Left ventricle myocardium superior (tissue), 1 donor: ENCODE measurements at places on chromosomes 1 and 21.

GRCh38 chr1:200351425-200351824 lies 58.4 kb downstream of the ZNF281 start:
- DNase-seq, result no peak

- no peak for DNase-seq
These were observed 19.3 kb upstream of the LBR start for GRCh38 chr1:225446981-225447615.

GRCh38 chr1:162552684-162553252 lies 8.8 kb upstream of the UAP1 start:
- peak; percentile 39 for DNase-seq

DNA sequence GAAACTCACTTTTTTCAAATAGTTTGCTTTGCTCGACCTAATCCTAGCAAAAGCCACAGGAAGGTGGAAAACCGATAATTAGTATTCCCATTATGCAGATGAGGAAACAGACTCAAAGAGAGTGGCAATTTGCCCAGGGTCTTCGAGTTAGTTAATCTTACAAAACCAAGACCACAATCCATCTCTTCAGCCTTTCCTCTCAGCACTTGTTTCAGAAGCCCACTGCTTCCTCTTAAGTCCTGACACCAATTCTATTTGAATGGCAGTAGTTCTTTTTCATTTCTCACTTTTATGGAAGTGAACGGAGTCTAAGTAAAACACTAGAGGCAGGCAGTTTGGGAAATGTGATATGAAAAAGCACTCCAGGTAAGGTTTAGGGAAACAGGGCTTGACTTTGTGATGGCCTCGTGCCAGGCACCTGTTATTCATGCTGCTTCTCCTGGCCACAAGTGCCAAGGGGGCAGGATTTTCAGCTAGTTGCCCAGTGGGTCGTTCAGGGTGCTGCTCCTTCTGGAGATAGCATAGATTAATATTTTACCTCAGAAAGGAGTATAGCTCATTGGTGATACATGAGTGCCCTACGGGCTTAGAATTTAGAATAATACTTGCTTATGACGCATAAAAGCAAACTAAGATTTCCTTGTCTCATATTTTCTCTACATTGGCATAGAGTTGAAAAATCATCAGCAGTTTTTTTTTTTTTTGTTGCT lies 76.6 kb upstream of the NRIP1 start:
- no peak for DNase-seq
